ENCODE measurements at places on chromosomes 2 and 18.

- no peak for DNase-seq
Observed at GRCh38 chr2:186518945-186519344, 32.9 kb downstream of the ZC3H15 start.

DNA sequence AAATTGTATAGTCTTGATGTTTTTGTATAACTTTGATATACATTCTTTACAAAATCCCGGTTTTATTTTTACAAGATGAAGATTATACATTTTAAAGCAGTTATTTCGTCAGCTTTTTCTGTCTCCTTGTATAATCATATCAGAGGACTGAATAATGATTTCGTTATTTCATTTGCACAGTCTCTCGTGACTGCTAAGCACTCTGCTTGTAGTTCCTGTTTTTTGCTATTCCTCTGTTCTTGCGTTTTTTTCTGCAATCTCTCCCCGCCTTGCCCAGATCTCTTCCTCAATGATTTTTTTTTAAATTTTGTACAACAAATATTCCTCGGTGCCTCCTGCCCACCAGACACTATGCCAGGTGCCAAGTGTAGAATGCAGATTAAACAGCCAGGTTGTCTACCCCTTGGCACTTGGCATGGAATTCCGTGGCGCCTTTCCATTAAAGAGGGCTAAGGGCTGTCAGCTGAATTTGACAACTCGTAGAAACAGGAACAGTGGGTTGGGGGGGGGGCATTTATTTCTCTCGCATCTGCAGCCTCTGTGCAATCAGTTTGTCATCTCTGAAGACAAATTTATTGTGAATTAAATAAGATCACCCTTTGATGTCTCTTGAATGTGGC, 69.6 kb downstream of the KLHL29 start:
- no peak for DNase-seq

- DNase-seq, result no peak
Observed at GRCh38 chr2:168700615-168701245, 101.7 kb upstream of the NOSTRIN start.

- no peak for DNase-seq
Observed at GRCh38 chr2:9744256-9745004, 98.8 kb upstream of the TAF1B start.

DNA sequence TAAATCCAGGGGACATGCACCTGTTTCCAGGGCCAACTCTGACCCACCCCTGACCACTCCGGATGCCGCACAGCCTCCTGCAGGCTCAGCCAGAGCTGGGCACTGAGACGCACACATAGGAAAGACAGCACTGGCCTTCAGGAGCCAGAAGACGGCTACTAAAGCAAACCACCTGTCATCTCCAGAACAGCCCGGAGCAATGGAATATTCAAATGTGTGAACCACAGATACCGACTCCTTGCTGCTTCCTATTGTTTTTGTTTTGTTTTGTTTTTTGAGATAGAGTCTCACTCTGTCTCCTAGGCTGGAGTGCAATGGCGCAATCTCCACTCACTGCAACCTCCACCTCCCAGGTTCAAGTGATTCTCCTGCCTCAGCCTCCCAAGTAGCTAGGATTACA, 94.0 kb downstream of the LAMA1 start:
- no peak for DNase-seq

DNA sequence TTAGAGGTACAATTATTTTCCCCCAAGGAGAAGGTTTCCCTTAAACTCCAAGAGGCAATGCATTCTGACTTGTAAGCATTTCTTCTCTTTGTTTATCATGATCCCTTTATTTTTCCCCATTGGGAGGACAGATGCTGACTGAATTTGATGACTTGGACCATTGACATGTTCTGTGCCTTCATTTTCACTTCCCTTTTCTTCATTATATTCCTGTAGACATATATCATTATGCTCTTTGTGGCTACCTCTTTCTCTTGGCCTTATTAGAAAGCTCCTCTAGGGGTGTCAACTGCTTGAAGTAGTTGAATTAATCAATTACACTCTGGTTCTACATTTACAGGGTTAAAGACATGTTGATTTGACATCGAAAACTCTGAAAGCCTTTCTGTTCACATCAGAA, 330.0 kb upstream of the DCC start:
- DNase-seq, result no peak

- no peak for DNase-seq
Observed at GRCh38 chr2:173044686-173045085, 31.0 kb upstream of the MAP3K20 start.

- DNase-seq, result no peak
Observed at GRCh38 chr18:10002280-10002679, 88.5 kb downstream of the VAPA start.

DNA sequence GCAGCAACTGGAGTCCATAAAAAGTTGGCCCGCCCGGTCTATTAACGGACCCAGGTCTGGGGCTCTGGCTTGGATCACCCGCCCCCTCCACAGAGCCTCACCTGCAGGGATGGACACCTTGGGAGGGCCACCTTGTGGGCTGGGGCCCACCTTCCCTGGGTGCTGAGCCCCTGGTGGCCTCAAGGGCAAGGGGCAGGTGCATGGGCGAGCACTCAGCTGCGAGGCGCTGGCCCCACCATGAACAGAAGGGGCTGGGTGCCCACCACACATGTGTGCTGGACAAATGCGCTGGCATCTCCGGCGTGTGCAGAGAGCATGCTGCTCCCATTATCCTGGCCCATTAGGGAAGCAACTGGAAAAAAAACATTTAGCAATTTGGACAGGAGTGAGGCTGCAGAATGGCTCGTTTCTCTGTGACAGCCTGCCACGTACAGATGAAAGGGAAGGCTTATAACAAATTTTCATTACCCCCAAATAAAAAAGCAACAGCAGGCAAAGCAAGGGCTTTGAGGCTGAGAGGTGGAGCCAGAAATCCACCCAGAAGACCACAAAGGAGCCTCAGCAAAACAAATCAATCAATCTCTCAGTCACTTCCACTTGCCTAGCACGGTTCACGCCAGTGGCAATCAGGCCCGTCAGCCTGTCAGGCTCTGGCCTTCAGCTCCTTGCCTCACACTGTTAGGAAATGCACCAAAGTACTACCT, 253.1 kb upstream of the ZNF521 start:
- DNase-seq, result peak; percentile 14

DNA sequence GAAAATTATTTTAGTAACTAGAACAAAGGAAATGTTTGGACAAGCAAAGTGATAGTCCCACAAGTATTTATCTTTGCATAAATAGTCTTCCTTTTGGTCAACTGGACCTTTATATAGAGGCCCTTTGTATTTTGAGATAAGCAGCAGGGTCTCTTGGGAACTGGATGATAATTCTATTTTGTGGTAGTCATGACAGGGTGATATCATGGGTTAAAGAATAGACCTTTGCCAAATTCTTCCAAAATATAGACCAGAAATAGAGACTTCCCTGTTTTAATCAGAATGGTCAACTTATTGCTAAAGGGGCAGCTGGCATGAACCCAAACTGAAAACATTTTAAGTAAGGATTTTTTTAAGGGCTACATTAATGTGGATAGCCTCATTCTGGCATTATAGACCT, 10.5 kb downstream of the PLEK start:
- no peak for DNase-seq
